ENCODE measurements at places on chromosomes 16 and 17. TPM values are rescaled to one million over a fixed set of nuclear protein-coding genes. Genes with fewer than 3 reads are reported as not detected.

Gene ARMC7
- total RNA-seq: 43.2 TPM

Gene SLC12A4
- total RNA-seq: 46.0 TPM

Gene RGS11
- total RNA-seq: not detected

Gene C1QL1
- total RNA-seq: 3.5 TPM

- H3K27me3 ChIP-seq: no peaks in the 10 kb centered on the region
- H3K4me3 ChIP-seq: no peak overlapping the region
- no peaks in the 10 kb centered on the region for H3K4me1 ChIP-seq
- no peak overlapping the region for H3K27ac ChIP-seq
- H3K36me3 ChIP-seq: no peaks in the 10 kb centered on the region
These were observed 20.7 kb downstream of the TRAP1 start for GRCh38 chr16:3696425-3697218.

DNA sequence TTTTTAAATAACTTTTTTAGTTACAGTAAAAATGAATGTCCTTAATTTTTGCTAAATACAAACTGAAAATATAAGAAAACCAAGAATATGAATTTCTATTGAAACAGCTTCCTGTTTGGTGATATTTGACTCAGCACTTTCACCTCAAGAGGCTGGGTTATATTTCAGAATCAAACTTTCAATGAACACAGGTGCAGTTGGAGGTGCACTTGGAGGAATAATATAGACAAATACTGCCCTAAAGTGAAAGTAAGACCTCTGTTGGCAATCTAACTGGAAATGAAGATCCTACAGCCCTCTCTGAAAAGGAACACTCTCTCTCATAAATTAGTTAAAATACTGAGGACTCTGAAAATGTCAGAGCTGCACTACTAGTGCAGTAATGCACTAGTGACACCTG is 106.2 kb downstream of the BRIP1 start:
- no peaks in the 10 kb centered on the region for H3K27me3 ChIP-seq
- no peak overlapping the region for H3K27ac ChIP-seq
- H3K4me3 ChIP-seq: no peak overlapping the region
- H3K4me1 ChIP-seq: no peaks in the 10 kb centered on the region
- peaks cover 3% of the 10 kb centered on the region for H3K36me3 ChIP-seq

DNA sequence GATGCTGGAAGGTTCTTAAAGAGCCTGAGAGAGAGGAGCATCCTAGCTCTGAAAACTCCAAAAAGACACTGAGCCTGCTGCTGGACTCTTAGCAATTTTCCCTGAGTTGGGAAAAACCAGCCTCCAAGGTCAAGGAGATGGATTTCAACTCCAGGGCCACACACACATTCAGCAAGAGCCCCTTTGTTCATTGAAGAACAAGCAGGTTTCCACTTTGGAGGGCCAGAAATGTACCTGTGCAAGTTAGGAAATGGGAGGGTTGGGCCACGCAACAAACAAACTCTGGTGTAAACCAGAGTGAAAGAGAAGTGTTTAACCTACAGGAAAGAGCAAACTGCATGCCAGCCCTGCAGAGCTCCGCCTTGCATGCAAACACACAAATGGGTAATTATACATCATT is 264.8 kb upstream of the RPL38 start:
- H3K27me3 ChIP-seq: peaks cover 25% of the 10 kb centered on the region
- no peak for DNase-seq
- H3K27ac ChIP-seq: no peak overlapping the region
- no peaks in the 10 kb centered on the region for H3K4me1 ChIP-seq
- H3K36me3 ChIP-seq: no peaks in the 10 kb centered on the region

- H3K36me3 ChIP-seq: no peaks in the 10 kb centered on the region
- H3K4me1 ChIP-seq: no peaks in the 10 kb centered on the region
- no peaks in the 10 kb centered on the region for H3K27me3 ChIP-seq
- DNase-seq: no peak
- H3K4me3 ChIP-seq: no peak overlapping the region
- H3K27ac ChIP-seq: no peak overlapping the region
These were observed 32.4 kb upstream of the CSNK2A2 start for GRCh38 chr16:58230259-58230658.

GRCh38 chr16:62137996-62138395 is 101.8 kb upstream of the CDH8 start:
- H3K4me3 ChIP-seq: no peak overlapping the region
- no peaks in the 10 kb centered on the region for H3K36me3 ChIP-seq
- no peaks in the 10 kb centered on the region for H3K27me3 ChIP-seq
- no peak overlapping the region for H3K27ac ChIP-seq

DNA sequence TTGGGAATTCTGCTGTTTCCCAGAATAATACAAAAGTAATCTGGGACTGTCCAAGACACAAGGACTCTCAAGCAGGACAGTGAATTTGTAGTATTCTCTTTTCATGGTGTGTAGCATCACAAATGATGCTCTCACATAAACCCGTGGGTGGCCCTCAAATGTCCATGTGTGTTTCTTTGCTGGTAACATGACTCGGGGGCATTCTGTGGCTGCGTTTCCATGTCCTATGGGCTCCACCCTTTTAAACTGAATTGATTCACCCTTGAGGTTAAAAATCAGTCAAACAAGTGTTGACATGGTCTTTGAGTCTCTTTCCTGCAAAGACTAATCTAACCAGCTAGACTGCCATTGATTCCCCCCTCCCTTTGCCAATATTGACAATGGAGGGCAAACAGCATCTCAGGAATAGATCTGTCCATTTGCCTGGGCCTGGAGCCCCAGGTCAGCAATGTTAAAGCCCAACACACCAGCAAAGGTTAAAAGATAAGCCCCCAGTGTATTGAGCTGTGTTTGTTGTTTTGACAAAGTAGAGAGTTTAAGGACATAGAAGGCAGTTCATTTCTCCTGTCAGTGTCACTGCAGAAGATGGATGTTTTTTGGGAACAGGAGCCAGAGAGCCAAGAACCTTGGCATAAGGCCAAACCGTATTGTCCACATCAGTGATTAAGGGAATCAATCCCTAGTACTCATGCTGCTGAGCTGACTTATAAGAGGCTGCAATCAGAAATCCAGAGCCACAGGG is 117.1 kb upstream of the COX10 start:
- no peak overlapping the region for H3K4me3 ChIP-seq
- H3K27ac ChIP-seq: no peak overlapping the region
- H3K4me1 ChIP-seq: no peaks in the 10 kb centered on the region

DNA sequence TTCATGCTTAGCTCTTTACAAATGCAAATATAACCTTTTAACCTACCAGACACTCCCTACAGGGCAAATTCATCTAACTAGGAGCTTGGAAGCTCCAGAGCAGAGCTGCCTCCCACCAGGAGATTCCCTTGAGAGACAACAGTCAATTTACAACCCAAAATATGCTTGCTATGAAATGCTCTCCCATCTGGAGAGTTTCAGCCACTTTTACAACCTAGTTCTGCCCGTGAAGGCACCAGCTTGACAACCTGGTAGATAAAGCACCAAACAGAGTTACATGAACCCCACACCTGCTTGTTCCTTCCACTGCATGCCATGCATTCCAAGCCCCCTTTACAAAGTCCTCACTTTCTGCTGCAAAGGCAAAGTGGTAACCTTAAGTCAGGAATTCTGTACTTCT is 215.3 kb upstream of the KIF2B start:
- H3K36me3 ChIP-seq: no peaks in the 10 kb centered on the region
- DNase-seq: no peak
- H3K4me1 ChIP-seq: no peaks in the 10 kb centered on the region
- no peaks in the 10 kb centered on the region for H3K27me3 ChIP-seq
- H3K27ac ChIP-seq: no peak overlapping the region

GRCh38 chr16:2043667-2044451 is 3.8 kb downstream of the NTHL1 start:
- no peaks in the 10 kb centered on the region for H3K27me3 ChIP-seq
- peaks cover 59% of the 10 kb centered on the region for H3K4me1 ChIP-seq
- no peak for DNase-seq
- no peaks in the 10 kb centered on the region for H3K36me3 ChIP-seq
- no peak overlapping the region for H3K4me3 ChIP-seq

DNA sequence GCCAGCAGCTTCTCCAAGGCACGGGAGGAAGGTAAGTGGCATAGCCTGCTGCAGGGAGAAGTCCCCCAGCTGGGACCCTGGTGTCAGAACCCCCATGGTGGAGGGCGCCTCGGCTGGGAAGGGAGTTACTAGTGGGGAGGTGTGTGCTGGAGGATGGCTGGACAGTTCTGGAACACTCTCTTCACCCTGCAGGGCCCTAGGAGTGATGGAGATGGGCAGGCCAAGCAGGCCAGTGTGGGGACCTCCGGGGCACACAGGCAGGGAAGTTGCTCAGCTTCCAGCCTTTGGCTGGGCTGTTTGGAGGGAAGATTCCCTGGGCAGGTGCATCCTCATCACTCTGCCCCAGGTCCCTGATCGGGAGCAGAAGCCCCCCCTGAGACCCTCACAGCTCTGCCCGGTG is 696 bp downstream of the C17orf99 start:
- no peak overlapping the region for H3K4me3 ChIP-seq
- H3K4me1 ChIP-seq: peaks cover 35% of the 10 kb centered on the region
- no peaks in the 10 kb centered on the region for H3K36me3 ChIP-seq

- H3K27ac ChIP-seq: no peak overlapping the region
- no peaks in the 10 kb centered on the region for H3K4me1 ChIP-seq
- H3K27me3 ChIP-seq: no peaks in the 10 kb centered on the region
- no peak for DNase-seq
- H3K4me3 ChIP-seq: no peak overlapping the region
These were observed 14.1 kb downstream of the ZFP90 start for GRCh38 chr16:68553186-68553585.

DNA sequence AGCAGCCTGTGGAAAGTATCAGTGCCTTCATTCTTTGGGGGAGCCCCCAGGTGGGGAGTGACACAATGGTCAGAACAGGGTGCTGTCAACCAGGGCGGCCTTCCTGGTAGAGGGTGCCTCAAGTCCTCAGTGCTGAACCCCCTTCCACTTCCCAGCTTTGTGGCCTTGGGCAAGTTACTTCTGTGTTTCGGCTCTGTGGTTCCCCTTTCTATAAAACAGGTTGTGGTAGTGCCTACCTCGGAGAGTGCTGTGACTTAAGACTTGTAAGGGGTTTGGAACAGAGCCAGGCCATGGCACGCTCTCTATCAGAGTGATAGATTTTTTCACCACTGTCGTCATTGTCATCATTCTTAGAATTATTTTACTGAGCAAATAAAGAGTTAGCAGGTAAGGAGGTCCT is 141.1 kb downstream of the CCDC182 start:
- no peaks in the 10 kb centered on the region for H3K36me3 ChIP-seq
- H3K4me3 ChIP-seq: no peak overlapping the region
- H3K27ac ChIP-seq: no peak overlapping the region

DNA sequence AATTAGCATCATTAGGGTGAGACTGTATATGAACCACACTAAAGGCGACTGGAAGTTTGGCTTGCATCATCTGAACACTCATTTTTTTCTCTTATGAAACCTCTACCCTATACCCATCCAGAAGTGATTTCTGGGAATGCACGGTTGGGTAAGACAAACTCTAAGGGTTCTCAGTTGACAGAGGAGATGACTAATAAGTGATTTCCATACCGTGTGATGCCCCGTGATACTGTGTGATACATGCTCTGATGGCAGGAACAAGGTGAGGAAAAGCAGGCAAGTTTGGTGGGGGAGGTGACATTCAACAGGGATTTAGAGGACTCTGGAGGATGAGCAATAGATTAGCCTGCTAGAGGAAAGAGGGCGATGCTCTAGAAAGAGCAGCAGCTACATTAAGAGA is 156.4 kb upstream of the CCL2 start:
- H3K4me1 ChIP-seq: no peaks in the 10 kb centered on the region
- no peak overlapping the region for H3K27ac ChIP-seq
- no peak overlapping the region for H3K4me3 ChIP-seq

- DNase-seq: no peak
- H3K27me3 ChIP-seq: no peaks in the 10 kb centered on the region
- H3K4me1 ChIP-seq: no peaks in the 10 kb centered on the region
- H3K4me3 ChIP-seq: no peak overlapping the region
These were observed 388.3 kb downstream of the CA10 start for GRCh38 chr17:51770027-51770759.

DNA sequence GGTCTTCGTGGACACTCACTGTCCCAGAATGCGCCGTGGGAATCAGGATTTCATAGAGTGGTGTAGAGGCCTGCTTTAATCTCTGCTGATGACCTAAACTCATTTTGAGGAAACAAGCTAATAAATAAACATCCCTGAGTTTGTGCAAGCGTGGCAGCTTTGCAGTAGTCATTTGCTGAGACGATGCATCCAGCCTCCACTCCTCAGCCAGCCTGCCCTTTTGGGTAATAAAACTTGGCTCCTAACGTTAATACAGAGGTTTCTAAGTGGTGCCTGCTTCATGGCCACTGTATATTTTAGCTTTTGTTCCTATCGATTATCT is 1.3 kb downstream of the DGKE start:
- no peak overlapping the region for H3K27ac ChIP-seq
- peaks cover 9% of the 10 kb centered on the region for H3K4me1 ChIP-seq
- no peaks in the 10 kb centered on the region for H3K36me3 ChIP-seq
- H3K4me3 ChIP-seq: no peak overlapping the region
- H3K27me3 ChIP-seq: no peaks in the 10 kb centered on the region

- no peak overlapping the region for H3K4me3 ChIP-seq
- no peak overlapping the region for H3K27ac ChIP-seq
- peaks cover 77% of the 10 kb centered on the region for H3K36me3 ChIP-seq
- no peaks in the 10 kb centered on the region for H3K27me3 ChIP-seq
These were observed 21.0 kb upstream of the EVPL start for GRCh38 chr17:76048025-76048605.

DNA sequence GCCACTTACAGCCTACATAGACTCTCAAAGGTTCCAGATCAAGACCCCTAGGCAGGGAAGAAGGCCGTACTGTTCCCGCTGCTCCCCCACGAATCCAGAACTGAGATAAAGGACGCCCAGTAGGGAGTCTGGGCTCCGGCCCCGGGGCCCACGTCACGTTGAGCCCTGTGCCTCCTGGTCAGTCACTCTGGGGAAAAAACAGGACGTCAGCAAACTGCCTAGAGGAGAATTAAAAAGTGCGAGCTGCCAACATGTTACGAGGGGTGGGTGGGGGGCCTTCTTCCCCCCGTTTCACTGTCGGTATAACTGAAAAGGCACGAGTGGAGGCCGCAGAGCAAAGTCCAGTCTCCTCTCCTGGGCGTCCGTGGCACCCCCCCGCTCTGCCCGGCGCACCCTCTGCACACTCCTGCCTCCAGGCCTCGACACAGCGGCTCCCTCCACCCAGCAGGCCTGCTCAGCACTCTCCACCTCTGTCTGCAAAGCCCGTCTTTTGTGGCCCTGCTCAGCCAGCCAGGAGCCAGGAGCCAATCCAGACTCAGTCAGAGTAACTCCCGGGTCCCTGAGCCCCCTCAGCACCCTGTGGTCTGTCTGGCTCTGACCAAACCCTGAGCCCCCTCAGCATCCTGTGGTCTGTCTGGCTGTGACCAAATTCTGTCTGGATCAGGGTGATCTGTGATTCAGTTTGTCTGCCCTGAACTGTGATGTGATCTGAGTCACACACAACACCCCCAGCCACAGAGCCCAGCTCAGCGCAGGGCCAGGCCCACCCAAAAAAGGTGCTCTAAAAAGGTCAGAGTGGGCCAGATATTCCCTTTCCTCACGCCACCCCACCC is 6.2 kb downstream of the ITGAE start:
- no peaks in the 10 kb centered on the region for H3K27me3 ChIP-seq
- H3K4me1 ChIP-seq: peaks cover 9% of the 10 kb centered on the region
- no peaks in the 10 kb centered on the region for H3K36me3 ChIP-seq
- H3K27ac ChIP-seq: no peak overlapping the region
- no peak overlapping the region for H3K4me3 ChIP-seq

GRCh38 chr17:58531661-58532554 is 17.5 kb upstream of the MTMR4 start:
- H3K4me3 ChIP-seq: peak overlapping the region; percentile 34
- peak overlapping the region; percentile 14 for H3K27ac ChIP-seq
- DNase-seq: no peak
- no peaks in the 10 kb centered on the region for H3K36me3 ChIP-seq
- no peaks in the 10 kb centered on the region for H3K27me3 ChIP-seq
- H3K4me1 ChIP-seq: peaks cover 25% of the 10 kb centered on the region

GRCh38 chr16:72284042-72284789 is 112.3 kb upstream of the PMFBP1 start:
- no peak overlapping the region for H3K4me3 ChIP-seq
- no peak overlapping the region for H3K27ac ChIP-seq
- H3K27me3 ChIP-seq: no peaks in the 10 kb centered on the region
- no peak for DNase-seq
- H3K36me3 ChIP-seq: no peaks in the 10 kb centered on the region
